ENCODE measurements at places on chromosomes 6 and 20.

- no peak for DNase-seq
Measured at GRCh38 chr6:85569323-85569722, 24.3 kb downstream of the SNX14 start.

GRCh38 chr6:45741437-45742171 is 274.1 kb downstream of the CLIC5 start:
- no peak for DNase-seq

- DNase-seq, result no peak
Measured at GRCh38 chr6:110340392-110340965, 17.7 kb downstream of the METTL24 start.

GRCh38 chr6:156598071-156598854 is 178.9 kb upstream of the ARID1B start:
- no peak for DNase-seq
